ENCODE measurements at places on chromosomes 4 and X.

DNA sequence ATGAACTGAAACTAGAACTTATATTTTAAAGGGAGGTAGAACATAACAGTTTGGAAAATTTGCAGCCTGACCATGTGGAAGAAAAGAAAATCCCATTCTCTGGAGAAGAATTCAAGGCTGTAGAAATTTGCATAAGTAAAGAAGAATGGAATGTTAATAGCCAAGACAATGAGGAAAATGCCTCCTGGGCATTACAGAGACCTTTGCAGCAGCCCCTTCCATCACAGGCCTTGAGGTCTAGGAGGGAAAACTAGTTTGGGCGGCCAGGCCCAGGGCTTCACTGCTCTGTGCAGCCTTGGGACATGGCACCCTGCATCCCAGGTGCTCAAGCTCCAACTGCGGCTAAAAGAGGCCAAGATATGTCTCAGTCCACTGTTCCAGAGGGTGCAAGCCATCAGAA, 1506.8 kb downstream of the PCDH18 start:
- DNase-seq: no peak

- DNase-seq: no peak
These were observed 7.7 kb downstream of the S100P start for GRCh38 chr4:6701371-6701770.

GRCh38 chrX:56928546-56928945, 66.8 kb downstream of the SPIN3 start:
- peak; percentile 35 for DNase-seq

DNA sequence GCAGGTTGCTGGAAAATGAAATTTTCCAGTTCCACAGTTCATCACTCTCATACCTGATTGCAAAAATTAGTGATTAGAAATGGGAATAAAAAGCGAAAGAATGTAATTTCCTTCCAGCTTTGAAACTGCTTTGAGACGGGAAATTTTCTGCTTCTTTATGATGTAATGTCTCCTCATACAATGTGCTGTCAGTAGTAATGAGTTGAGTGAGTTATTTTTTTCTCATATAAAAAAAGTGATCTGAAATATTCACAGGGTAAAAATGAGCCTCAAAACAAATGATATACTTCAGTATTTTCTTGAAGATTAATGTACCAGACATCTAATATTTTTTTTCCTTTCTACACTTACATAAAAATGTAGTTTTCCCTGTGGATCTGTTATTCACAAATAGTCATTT, 179.1 kb upstream of the FAT4 start:
- DNase-seq: no peak

DNA sequence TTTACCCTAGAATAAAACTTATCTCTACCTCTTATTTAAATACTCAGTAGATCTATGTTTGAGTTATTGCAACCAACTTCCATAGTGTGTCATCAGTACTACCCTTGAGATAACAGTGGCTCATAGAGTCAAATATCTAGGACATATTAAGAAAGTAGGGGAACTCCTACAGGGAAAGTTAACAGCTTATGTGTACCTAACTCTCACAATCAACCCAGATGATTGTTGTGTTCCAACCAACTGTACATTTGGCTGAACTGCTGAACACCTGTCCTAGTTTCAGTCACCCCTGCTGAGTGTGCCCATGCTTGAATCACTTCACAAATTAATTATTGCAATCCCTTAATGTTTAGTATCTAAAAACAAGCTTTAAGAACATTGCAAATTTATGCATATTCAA, 244.2 kb upstream of the GRID2 start:
- DNase-seq: no peak

DNA sequence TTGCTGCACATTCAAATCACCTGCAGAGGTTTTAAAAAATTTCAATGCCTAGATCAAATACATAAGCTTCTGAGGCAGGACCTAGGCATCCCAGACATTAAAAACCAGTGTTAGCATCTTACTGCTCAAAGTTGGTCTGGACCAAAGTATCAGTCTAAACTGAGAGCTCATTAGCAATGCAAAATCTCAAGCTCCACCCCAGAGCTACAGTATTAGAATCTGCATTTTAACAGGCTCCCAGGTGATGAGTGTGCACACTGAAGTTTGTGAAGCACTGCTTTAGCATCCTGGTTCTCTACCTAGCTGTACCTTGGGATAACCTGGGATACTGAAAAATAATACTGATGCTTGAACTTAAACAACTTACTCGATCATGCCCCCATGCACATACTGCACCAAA, 96.0 kb downstream of the PRRG1 start:
- no peak for DNase-seq

- no peak for DNase-seq
These were observed 37.7 kb downstream of the CLCN5 start for GRCh38 chrX:49960061-49960460.

DNA sequence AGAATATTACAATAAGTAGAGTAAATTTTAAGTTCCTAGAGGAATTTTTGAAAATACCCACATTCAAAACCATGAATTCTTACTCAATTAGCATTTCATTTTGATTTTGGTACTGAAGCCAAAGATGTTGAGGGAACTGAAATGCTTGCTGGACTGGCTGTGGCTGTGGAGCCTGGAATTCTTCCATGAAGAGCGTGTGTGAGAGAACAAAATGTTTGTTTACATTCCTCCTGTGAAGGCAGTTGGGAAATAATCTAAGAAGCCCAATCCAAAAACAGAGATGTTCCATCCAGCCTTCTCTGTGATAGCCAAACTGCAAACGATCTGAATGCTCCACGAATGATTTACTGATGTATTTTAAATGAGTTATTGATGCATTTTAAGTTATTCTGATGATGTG, 3.8 kb upstream of the ADH1B start:
- DNase-seq: peak; percentile 83

- DNase-seq: peak; percentile 48
These were observed 88.6 kb downstream of the CHRNA9 start for GRCh38 chr4:40423735-40424134.

DNA sequence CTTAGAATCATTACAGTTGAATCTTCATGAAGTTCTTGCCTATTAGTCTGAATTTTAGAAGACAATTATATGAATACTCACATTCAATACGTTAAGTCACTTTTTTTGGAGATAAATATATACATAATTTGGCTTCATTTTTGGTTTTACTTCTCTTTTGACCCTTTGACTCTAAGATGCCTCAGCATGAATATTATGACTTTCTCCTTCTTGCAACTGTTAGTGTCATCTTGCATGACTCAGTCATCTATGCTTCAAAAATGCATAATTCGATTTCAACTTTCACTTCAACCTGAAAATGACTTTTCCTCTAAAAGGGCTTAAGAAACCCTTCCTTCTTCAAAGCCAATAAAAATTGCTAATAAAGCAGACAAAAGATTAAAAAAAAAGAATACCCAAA, 1427.5 kb downstream of the ADGRL3 start:
- DNase-seq: no peak

DNA sequence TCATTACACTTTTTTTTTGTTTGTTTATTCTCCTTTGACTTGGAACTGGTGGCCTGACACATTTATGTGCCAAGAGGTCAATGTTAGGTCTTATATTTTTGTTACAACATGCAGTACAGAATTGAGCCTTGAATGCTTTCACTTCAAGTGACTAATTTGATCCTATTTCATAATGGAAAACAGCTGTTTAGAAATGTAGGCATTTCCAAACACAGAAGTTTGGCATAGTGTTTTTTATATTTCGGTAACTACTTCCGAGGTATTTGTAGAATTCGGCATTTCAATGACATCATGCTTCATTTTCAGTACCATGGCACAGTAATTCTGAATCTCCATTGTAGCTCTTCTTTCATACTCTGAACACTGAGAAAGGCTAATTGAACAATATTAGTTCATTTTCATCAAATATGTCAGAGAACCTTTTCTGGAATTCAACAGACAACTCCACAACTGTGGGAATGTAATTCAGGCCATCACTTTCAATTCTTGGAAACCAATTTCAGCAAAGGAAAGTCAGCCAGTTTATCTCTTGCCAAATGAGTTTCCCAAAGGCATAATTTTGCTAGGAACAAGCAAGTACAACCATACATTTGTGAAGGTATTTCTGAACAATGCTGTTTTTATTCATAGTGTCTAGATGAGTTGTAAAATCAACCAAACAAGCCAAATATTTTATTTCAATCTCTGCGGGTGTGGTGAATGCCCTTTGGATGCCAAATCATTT, 11.4 kb downstream of the FAM120C start:
- peak; percentile 52 for DNase-seq

GRCh38 chr4:113776016-113776415, 14.5 kb upstream of the CAMK2D start:
- no peak for DNase-seq

- DNase-seq: peak; percentile 29
These were observed 1.1 kb downstream of the FBXL5 start for GRCh38 chr4:15653864-15654592.

DNA sequence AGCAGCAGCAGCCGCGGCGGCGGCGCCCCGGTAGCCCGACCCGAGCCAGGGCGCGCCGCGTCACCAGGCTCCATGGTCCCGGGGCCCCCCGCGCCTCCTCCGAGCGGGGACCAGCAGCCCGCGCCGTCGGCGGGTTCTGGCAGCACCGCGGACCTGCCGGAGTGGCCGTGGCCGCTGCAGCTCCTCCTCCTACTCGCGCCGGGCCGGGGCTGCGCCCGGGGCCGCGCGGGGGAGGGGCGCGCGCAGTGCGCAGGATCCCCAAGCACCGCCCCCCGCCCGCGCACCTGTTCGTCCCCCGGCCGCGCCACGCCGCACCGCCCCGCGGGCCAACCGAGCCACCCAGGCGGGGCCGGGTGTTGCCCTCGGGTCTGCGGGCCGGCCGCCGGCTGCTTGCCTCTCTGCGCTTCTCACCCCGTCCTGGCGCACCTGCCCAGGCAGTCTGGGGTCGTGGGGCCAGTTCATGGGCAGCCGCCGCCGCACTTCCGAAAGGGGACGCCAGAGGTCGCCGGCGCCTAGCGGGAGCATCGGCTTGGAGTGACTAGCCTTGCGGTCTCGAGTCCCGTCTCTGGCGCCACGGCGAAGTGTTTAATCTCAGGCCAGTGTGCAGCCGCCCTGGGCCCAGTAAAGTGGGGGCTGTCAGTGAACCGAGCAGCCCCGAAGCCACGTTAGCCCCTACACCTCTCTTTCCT, at the start of gene SLC9A7:
Gene SLC9A7, minus strand, starts transcription at position 163 of the 689 bp plus-strand sequence. Its CDS starts 89 bp downstream, at position 74.
- peak; percentile 79 for DNase-seq

GRCh38 chrX:30589146-30589888, 11.8 kb upstream of the TASL start:
- no peak for DNase-seq

- DNase-seq: peak; percentile 18
These were observed 394.4 kb upstream of the ADGRL3 start for GRCh38 chr4:60805500-60806313.

GRCh38 chr4:2733001-2733843, 22.9 kb downstream of the TNIP2 start:
- DNase-seq: no peak

Data from GM03348 (cell line).